DMS153 (cell line): ENCODE measurements at places on chromosomes 3 and 15.

DNA sequence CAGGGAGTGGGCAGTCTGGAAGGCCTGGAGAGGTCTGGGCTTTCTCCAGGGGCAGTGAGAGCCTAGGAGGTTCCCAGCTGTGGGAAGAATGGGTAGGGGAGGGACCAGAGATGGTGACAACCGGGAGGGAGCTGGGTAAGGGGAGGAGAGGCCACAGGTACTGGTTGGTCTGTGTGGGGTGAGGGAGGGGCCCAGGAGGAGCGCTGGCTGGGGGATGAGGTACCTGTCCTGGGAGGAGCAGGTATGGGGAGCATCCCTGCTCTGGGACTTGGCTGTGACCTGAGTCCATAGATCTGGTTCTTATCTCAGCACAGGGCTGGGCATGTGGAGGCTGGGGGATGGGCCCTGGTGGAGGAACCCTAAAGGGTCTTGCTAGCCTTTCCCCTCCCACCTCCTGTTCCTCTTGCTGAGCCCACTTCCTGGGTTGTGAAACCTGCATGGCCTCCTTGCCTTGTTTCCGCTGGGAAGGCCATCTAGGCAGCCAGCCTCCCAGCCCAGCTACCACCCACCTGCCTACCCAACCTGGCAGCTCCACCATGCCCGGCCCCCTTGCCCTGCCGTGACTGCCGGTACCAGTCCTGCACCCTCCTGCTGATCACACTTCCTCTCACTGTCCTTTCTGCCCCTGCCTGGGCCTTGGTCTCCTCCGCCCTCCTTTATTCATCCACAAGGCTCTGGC lies 11.0 kb downstream of the PRKCD start:
- DNase-seq = no peak

DNA sequence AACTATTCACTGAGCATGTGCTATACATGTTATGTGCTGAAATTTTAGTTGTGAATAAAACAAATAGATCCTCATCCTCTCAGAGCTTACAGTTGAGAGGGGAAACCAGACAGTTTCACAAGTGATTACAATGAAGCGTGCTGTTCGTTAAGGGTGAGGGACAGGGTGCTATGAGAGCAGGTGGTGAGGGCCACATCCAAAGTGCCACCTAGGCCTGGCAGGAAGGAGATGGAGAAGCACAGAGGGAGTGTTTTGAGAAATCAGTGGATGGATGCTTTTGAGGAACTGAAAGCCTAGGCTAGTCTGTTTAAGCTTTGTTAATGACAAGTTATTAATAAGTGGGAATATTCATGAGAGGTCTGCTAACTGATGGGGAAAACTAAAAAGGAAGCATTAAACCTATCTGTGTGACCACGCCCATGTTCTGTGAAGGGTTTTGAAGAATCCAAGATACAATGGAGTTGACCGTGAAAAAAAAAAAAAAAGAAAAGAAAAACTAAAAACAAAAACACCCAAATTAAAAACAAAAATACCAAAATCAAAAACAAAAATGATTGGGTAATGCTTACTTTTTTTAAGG lies 7.3 kb downstream of the MCTP2 start:
- DNase-seq = no peak

GRCh38 chr15:89946681-89947299 lies 34.0 kb upstream of the ARPIN start:
- no peak for DNase-seq

GRCh38 chr3:189820365-189820720 lies 189.2 kb downstream of the TP63 start:
- no peak for DNase-seq

DNA sequence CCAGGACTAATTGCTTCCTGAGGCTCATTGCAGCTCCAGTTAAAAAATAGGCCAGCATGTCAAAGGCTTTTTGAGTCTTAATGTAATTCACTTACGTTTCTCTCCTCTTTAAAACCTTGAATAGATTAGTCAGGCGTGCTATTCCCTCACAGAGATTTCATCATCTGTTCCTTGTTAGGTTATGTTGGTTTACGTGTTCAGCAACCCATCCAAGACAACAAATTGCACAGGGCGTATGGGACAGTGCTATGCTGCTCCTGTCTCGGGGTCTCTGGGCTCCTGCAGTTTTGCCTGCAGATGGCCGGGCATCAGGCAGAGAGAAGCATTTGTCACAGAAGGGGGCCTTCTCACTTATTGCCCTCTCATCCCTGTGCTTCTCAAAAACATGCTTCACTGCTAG lies 117.1 kb downstream of the CHDH start:
- DNase-seq = no peak

- no peak for DNase-seq
Measured at GRCh38 chr3:52143156-52143555, 11.1 kb downstream of the POC1A start.

- no peak for DNase-seq
Measured at GRCh38 chr15:31090766-31091165, 10.8 kb downstream of the TRPM1 start.

DNA sequence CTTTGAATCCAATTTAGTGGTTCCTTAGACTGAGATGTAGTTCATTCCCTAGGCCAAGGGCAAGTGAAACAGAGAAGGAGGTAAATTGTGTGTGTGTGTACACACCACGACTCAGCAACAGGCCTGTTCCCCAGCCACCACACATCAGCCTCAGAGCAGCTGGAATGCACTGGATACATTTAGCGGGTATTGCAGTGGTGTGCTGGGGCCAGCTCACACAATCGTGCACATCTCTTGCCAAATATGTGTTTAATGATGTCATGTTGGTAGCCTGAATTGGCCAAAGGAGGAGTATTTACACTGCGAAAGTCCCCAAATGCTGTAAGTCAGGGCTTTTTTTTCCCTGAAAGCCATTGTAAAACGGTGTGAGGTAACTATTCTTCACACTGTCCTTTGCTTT lies 82.3 kb downstream of the RBPMS2 start:
- DNase-seq = no peak

DNA sequence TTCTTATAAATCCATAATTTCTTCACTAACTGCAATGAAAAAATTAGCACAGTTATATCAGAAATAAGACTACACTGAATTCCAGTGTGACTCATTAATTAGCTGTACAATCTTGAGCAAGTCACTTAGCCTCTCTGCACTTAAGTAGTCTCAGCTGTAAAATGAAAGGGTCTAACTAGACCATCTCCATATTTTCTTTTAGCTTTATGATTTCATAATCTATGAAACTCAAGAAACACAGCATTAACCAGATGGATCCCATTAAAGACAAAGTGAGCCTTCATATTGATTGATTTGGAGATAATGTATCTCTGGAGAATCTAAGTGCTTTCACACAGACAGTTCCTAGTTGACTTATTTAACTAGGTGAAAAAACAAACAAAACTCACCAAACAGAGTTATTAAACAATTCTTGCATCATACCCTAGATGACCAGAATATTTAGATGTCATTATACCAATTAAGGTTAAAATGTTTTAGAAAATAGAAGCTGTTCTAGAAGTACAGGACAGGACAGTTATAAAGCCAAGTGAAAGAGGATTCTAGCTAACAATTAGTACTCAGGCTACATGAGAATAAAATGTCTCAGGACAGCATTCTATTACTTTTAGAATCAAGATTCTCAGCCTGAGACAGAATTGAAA lies 11.2 kb downstream of the CSNK1G1 start:
- DNase-seq = no peak

- no peak for DNase-seq
Measured at GRCh38 chr3:87446849-87447387, 170.5 kb upstream of the POU1F1 start.

GRCh38 chr3:63808633-63809032 lies 10.5 kb upstream of the C3orf49 start:
- DNase-seq = no peak

DNA sequence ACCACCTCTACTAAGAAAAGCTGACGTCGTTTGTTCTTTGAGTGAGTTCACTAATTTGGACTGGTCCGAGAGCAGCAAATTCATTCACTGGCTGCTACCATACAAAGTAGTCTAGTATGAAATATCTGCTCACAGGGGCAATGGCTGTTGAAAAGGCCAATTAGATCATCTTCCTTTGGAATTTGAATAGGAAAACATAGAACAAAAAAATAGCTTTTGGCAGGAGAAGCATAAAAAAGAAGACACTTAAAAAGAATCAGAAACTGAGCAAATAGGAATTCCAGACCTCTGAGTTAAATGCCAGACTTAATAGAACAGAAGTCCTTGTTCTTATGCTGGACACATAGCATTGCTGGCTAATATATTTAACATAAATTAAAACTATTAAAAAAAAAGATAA lies 159.3 kb downstream of the IL1RAP start:
- DNase-seq = no peak

DNA sequence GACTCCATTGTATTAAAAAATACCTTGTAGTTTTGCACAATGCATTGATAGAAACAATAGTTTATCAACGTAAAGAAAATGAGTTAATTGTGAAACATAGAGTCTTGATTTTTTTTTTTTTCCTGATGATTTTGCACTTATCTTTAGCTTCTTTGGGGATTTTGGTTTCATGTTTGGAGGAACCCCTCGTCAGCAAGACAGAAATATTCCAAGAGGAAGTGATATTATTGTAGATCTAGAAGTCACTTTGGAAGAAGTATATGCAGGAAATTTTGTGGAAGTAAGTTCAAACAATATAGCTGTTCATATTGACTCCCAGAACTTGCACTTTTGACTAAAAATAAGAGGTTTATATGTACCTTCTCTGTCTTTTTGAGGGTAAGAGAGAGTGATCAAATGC lies 7.0 kb downstream of the DNAJB11 start:
- DNase-seq = no peak

GRCh38 chr3:27826448-27826847 lies 104.3 kb upstream of the EOMES start:
- no peak for DNase-seq

- peak; percentile 8 for DNase-seq
Measured at GRCh38 chr15:53811530-53811929, 52.1 kb upstream of the WDR72 start.

- peak; percentile 82 for DNase-seq
Measured at GRCh38 chr3:125261031-125261430, 48.5 kb upstream of the SLC12A8 start.

GRCh38 chr15:94965593-94965992 lies 734.2 kb downstream of the MCTP2 start:
- DNase-seq = no peak

GRCh38 chr3:129583289-129583688 lies 23.2 kb downstream of the PLXND1 start:
- no peak for DNase-seq

DNA sequence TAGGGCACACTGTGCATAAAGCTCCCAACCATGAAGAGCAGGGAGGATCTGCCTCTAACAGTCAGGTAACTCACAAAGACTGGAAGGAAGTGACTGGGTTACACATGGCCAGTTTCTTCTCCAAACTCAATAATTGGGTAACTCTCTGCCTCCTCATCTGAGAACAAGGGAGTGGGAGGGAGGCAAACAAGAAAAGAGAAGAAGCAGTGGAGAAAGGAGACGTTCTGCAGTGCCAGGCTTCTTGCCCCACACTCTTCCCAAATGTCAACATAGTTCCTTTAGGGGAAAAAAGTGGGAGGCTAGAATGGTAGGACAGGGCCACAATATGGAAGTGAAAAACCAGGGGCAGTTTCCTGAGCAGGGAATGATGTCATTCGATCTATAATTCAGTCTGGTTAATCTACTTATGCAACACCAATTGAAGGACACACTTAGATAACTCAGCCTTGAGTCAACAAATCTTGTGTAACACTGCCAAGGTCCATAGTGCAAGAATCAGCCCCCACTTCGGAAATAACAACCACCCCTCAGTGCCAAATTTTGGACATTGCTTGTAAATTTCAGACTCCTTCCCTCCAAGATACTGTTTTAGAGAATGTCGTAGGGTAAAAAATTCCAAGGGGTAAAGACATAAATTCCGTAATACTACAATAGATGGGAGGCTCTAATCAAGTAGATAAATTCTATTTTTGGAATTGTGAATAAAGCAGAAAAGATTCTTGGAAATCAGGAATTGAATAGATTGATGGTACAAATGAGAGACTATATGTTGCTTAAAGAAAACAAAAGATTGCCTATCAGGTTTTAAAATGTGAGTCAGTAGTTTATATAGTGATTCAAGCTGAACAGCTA lies 143.0 kb downstream of the LPP start:
- no peak for DNase-seq

- DNase-seq = no peak
Measured at GRCh38 chr15:32722136-32722535, 4.3 kb downstream of the GREM1 start.

- DNase-seq = peak; percentile 25
Measured at GRCh38 chr3:107271787-107272387, 105.4 kb upstream of the CCDC54 start.

DNA sequence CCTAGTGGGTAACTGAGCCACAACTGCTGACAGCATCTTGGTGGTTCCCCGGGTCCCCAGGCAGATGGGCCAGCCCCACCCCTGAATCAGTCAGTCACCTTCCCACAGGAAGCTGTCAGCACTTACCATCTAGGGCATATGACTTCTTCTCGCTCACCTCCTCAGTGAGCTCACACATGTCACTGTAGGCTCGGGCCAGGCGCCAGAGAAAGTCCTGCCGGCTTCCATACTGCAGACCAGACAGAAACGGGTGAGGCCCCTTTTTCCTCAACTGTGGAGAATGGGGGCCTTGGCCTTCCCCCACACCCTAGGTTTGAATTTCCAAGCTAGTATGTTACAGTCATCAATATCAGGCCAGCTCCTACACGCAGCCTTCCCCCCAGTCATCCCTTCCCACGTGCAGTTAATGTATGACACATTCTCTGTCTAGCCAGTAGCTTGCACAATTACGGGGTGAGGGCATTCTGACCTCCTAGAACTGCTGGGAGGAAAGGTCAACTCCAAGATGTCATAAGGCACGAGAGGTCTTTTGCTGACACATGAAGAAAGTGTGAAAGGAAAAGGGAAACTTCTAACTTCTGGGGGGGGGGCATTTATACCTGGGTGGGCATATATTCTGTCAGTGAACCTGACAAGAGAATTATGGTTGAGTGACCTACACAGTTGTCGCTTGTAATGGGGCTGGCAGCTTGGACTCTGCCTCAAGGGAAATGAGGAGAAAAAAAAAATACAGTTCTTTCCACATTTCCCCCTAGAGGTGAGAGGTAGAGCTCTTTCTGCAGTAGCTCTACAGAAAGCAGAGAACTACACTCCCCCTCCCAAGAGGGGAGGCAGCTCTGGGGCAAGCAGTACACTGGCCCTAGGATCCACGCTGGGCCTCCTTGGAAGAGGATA lies 10.9 kb downstream of the RMDN3 start:
- DNase-seq = no peak
